ENCODE measurements at places on chromosomes 4 and X. TPM values are rescaled to one million over a fixed set of nuclear protein-coding genes. Genes with fewer than 3 reads are reported as not detected.

- DNase-seq, result no peak
- H3K27me3 ChIP-seq, result no peaks in the 10 kb centered on the region
- no peak overlapping the region for H3K4me3 ChIP-seq
- H3K4me1 ChIP-seq, result no peaks in the 10 kb centered on the region
- H3K27ac ChIP-seq, result no peak overlapping the region
Measured at GRCh38 chrX:14050709-14051108, 21.0 kb upstream of the GEMIN8 start.

GRCh38 chr4:168917138-168917779 lies 92.8 kb downstream of the CBR4 start:
- peaks cover 4% of the 10 kb centered on the region for H3K36me3 ChIP-seq
- H3K27ac ChIP-seq, result peak overlapping the region; percentile 46
- H3K4me3 ChIP-seq, result no peak overlapping the region
- no peaks in the 10 kb centered on the region for H3K4me1 ChIP-seq
- DNase-seq, result no peak
- H3K27me3 ChIP-seq, result no peaks in the 10 kb centered on the region

DNA sequence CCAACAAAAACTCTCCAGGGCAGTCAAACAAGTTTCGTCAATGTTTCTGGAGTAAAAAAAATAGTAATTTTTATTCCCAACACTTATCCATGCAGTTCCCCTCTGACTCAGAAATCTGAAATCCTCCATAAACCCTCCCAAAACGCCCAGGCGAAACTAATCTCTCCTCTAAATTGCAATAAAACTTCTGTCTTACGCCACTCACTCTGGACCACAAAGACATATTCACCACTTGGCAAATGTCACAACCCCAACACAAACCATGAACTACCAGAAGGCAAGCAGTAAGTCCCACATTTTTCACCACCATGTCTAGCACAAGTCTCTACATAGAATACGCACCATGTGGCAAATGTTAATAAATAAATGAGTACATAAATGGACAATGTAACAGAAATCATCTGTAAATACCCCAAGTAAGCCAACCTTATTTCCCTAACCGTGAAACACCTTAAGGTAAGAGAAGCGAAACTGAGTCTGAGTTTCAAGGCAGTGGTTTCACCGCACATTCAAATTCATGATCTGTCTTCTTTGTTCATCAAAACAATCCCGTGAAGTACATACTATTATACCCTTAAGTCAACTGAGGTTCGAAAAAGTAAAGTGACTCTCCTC lies 1.6 kb downstream of the PAPSS1 start:
- DNase-seq, result no peak
- H3K27me3 ChIP-seq, result no peaks in the 10 kb centered on the region
- H3K36me3 ChIP-seq, result no peaks in the 10 kb centered on the region
- H3K4me1 ChIP-seq, result peaks cover 8% of the 10 kb centered on the region
- H3K4me3 ChIP-seq, result peak overlapping the region; percentile 99
- H3K27ac ChIP-seq, result no peak overlapping the region

DNA sequence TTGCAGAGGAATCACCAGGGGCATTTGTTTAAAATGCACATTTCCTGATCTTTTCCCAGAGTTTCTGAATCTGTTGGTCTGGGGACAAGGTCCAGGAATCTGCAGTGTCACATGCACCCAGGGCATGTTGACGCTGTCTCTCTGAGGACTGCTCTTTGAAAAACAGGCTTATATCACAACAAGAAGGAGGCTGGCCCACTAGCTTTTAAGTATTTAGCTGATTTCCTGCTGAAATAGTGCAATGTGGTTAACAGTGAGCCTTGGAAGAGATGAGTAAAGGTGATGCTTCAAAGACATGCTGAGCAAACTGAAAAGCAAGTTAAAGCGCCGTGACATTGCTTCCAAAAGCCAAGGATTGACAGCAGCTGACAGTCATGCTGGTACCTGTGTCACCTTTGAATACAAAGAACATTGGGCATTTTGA lies 18.6 kb upstream of the SEPSECS start:
- H3K27ac ChIP-seq, result no peak overlapping the region
- no peak for DNase-seq
- no peaks in the 10 kb centered on the region for H3K27me3 ChIP-seq
- H3K36me3 ChIP-seq, result no peaks in the 10 kb centered on the region

GRCh38 chr4:22593933-22594332 lies 78.1 kb upstream of the ADGRA3 start:
- H3K36me3 ChIP-seq, result no peaks in the 10 kb centered on the region
- H3K27me3 ChIP-seq, result no peaks in the 10 kb centered on the region
- H3K4me1 ChIP-seq, result no peaks in the 10 kb centered on the region
- no peak for DNase-seq
- H3K27ac ChIP-seq, result no peak overlapping the region
- H3K4me3 ChIP-seq, result no peak overlapping the region

- H3K27me3 ChIP-seq, result no peaks in the 10 kb centered on the region
- no peaks in the 10 kb centered on the region for H3K36me3 ChIP-seq
- no peak for DNase-seq
- no peak overlapping the region for H3K27ac ChIP-seq
- no peak overlapping the region for H3K4me3 ChIP-seq
- no peaks in the 10 kb centered on the region for H3K4me1 ChIP-seq
Measured at GRCh38 chrX:15524417-15524816, 23.8 kb downstream of the BMX start.

- no peak for DNase-seq
- no peak overlapping the region for H3K27ac ChIP-seq
- H3K4me1 ChIP-seq, result no peaks in the 10 kb centered on the region
- no peaks in the 10 kb centered on the region for H3K27me3 ChIP-seq
- no peaks in the 10 kb centered on the region for H3K36me3 ChIP-seq
- no peak overlapping the region for H3K4me3 ChIP-seq
Measured at GRCh38 chr4:19301527-19301926, 950.2 kb upstream of the SLIT2 start.

SULT1E1 gene
- total RNA-seq, result not detected

SHISA3 gene
- not detected for total RNA-seq

TCEAL7 gene
- total RNA-seq, result 1.1 TPM

IL3RA gene
- total RNA-seq, result 6.2 TPM
